Ovary (tissue), 10 donors: ENCODE measurements at places on chromosomes 2 and 18. TPM values are rescaled to one million over a fixed set of nuclear protein-coding genes. Genes with fewer than 3 reads are reported as not detected.

AGAP1 gene
- polyA plus RNA-seq, result 10.5 TPM

ARHGAP15 gene
- 10.0 TPM for polyA plus RNA-seq

KLHL41 gene
- 0.78 TPM for polyA plus RNA-seq

KIAA2012 gene
- 0.10 TPM for polyA plus RNA-seq

NOSTRIN gene
- 28.7 TPM for polyA plus RNA-seq

HOXD12 gene
- polyA plus RNA-seq, result not detected

TCF23 gene
- polyA plus RNA-seq, result 31.7 TPM

FAM124B gene
- 3.0 TPM for polyA plus RNA-seq

OSBPL6 gene
- 0.67 TPM for polyA plus RNA-seq

KCNE4 gene
- 7.5 TPM for polyA plus RNA-seq

PTPRM gene
- polyA plus RNA-seq, result 82.0 TPM

SCYGR7 gene
- polyA plus RNA-seq, result not detected

TDRD15 gene
- not detected for polyA plus RNA-seq

NEB gene
- 0.21 TPM for polyA plus RNA-seq

TRAK2 gene
- polyA plus RNA-seq, result 8.3 TPM

ICOS gene
- 0.40 TPM for polyA plus RNA-seq

GRCh38 chr2:190668892-190669291, 20.0 kb downstream of the NAB1 start:
- no peak for DNase-seq

GRCh38 chr18:63963615-63964256, 6.1 kb upstream of the SERPINB8 start:
- DNase-seq, result no peak

DNA sequence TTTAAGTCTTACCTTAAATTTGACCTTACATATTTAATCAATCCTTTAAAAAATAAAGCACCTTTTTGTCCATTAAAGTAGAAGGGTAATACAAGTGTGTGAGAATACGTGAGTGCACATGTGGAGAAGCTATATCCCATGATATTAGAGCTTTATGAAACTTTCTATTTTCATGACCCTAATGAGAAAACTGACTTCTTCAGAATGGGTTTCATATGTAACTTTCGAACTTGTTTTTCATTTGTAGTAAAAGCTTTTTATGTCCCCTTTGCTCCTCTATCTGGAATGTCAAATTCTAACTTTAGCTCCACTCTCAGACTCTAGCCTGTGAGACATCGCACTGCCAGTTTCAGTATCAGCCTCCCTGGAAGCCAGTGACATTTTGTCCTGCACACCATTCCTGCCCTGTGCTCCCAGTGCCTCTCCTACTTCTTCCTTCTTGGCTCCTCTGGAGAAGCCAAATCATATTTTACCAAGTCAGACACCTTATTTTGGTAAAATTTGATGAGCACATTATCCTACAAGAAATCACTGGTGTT, 42.0 kb downstream of the MAPRE2 start:
- DNase-seq, result no peak

DNA sequence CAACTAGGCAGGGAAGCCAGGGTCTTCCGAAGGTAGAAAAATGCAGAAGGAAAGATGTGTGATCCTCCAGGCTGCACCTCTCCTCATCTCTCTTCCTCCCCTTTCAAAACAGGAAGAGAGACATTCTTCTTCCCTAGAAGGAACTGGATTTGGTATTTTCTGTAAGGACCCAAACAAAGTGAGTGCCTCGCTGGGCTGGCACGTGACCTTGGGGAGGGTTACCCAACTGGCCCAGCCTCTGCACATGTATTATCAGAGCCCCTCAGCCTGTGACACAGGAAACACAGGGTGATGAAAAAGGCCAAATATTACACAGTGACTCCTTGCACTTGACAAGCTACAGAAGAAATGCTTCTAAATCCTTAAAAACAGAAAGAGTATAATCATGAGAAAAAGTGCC, 2.3 kb downstream of the HJURP start:
- DNase-seq, result no peak

- DNase-seq, result no peak
These were observed 42.0 kb upstream of the CREB1 start for GRCh38 chr2:207487650-207488311.

GRCh38 chr2:141058556-141058955, 1072.3 kb downstream of the LRP1B start:
- no peak for DNase-seq

DNA sequence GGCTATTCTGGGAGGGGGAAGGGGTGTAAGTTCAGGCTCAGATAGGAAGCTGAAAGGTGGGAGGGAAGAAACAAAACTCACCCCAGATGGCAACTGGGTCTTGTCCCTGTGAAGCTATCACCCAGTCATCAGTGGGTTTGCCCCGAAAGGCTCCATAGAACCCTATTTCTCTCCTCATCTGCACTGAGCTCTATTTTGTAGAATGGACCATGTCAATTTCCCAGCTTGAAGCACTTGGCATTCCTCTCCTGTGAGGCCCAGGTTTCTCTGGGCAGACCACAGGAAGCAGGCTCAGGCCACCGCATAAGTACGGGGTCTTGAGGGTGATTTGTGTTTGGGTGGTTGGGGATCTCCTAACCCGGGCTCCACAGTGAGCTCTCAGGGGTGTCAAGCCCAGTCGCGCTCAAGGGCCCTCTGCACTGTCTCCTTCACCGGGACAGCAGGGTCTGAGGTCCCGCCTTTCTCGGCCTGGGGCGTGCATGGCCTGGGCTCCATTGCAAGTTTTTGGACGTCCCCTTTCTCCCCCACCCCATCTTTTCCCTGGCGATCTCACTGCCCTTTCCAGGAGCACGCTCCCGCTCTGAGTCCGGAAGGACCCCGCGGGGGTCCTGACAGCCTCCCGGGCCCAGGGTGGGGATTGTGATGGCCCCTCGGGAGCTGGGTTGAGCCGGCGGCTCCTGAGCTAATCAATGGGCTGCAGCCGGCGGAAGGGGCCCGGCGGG, 27.3 kb upstream of the NOTO start:
- DNase-seq, result no peak

GRCh38 chr2:176292608-176293007, 23.4 kb downstream of the MTX2 start:
- DNase-seq, result no peak

- DNase-seq, result no peak
These were observed 107.1 kb downstream of the ABCA12 start for GRCh38 chr2:215031321-215031720.

- no peak for DNase-seq
These were observed 43.7 kb downstream of the TGIF1 start for GRCh38 chr18:3493501-3494244.

GRCh38 chr2:26617588-26618083, 23.5 kb downstream of the CIB4 start:
- DNase-seq, result no peak

GRCh38 chr2:171139860-171140259, 20.8 kb downstream of the TLK1 start:
- no peak for DNase-seq

DNA sequence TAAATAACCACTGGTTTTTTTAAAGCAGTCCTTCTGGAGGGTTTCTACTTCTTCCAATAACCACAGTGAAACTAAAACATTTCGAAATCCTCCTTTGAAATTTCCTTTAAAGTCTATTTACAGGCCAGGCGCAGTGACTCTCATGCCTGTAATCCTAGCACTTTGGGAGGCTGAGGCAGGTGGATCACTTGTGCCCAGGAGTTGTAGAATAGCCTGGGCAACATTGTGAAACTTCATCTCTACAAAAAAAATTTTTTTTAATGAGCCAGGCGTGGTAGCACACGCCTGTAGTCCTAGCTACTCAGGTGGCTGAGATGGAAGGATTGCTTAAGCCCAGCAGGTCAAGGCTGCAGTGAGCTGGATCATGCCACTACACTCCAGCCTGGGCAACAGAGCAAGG, 15.2 kb downstream of the KIDINS220 start:
- DNase-seq, result no peak

- no peak for DNase-seq
These were observed 7.7 kb upstream of the EHD3 start for GRCh38 chr2:31226266-31226665.

DNA sequence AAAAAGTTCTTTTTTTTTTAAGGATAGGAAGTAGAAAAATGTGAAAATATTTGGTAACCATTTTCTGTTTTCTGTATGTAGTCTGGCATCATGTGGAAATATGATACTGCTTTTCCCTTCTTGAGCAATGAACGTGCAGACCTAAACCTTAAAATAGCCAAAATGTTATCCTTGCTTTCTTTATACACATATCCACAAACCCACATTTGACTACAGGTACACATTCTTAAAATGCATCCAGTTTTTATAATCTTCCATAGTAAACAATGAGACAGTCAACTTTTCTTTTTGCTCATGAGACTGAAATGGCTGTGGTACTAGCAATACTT, 90.9 kb downstream of the OSBPL6 start:
- no peak for DNase-seq

DNA sequence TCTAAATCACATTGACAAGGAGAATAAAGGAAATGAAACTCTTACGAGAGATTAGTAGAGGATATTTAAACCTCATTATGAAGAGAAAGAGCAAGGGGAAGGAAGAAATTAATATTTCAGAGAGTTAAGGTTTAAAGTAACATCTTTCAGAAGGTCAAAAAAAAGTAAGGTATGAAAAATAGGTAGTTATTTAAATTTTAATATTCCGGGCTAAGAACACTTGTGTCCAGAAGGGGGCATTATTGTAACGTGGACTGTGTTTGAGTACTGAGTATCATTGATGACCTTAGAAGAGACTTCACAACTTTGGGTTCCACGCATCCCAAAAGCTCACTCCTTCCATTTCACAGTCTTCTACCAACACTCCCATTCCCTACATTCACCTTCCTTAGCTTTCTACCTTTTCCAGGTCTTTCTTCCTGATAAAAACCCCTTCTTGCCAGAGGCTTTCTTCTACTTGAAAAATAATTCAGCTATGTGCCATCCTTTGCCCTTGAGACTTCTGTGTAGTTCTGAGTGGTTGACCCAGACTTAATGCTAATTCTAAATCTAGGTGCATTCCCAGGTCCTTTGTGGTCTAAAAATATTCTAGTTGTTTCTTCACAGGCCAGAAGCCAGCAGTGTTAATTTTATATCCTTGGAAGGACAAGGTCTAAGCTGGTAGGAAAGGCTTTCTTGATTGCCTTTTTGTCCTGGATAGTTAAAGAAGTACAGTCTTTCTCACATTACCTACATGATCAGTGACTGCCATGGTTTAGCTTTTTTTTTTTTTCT, 16.5 kb downstream of the DYNC1I2 start:
- no peak for DNase-seq

DNA sequence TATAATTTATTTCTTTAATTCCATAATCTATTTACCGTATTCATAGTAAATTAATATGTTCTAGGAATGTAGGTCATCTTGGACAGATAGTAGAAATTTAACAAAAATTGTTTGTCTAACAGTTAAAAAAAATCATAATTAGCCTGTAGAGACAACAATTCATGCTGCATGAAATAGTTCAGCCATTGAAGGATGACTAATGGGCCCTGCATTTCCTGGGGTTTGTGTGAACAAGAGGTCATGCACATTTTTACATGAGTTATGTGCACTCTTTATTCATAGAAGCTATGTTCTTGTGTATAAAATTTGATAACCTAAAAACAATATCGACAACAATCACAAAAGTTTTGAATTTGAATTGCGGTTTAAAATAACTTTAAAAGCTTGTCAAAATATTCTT, 1663.6 kb downstream of the SUCLG1 start:
- no peak for DNase-seq

DNA sequence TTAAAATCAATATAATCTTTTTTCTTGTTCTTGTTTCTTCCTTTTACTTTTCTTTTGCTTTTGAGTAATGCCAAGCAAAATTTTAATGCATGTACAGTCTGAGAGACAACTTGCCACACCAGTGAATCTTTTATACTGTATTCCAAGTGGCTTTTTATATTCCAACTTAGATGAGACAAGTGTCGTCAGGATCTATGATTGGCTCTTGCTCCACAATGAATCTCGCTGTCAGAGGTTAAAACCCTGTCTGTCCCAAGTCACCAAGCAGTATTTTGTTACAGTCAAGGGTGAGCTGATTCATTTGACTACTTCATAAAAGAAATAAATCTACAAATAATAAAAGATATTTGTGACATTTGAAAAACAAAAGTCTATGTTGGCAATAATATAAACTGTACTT, at the start of gene MSTN:
Gene MSTN, minus strand, starts transcription at position 129 of the 400 bp plus-strand sequence. CDS start 133 bp downstream, outside the sequence.
- DNase-seq, result no peak

GRCh38 chr2:236754271-236754944, 184.8 kb downstream of the ACKR3 start:
- DNase-seq, result no peak

- DNase-seq, result no peak
These were observed 137.8 kb downstream of the LAMA3 start for GRCh38 chr18:23826850-23827620.

DNA sequence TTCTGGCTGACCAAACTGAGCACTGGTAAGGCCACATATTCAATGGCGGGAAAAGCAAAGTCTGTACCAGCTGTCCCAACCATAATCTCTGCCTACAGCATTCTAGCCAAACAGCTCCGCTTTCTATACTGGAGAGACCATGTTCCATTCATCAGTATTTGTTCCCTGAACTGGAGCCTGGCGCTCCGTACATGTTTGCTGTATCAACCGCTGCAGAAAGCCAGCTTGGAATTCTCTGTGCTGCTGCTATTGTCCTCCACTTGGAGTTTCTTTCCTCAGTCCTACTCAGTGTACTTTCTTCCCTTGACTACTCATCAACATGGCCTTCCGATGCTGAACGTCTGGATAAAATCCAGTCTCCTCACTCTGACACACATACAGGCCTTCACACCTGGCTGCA, 1.9 kb downstream of the COA5 start:
- DNase-seq, result no peak

GRCh38 chr2:54262015-54262765, 6.2 kb upstream of the TSPYL6 start:
- DNase-seq, result no peak

DNA sequence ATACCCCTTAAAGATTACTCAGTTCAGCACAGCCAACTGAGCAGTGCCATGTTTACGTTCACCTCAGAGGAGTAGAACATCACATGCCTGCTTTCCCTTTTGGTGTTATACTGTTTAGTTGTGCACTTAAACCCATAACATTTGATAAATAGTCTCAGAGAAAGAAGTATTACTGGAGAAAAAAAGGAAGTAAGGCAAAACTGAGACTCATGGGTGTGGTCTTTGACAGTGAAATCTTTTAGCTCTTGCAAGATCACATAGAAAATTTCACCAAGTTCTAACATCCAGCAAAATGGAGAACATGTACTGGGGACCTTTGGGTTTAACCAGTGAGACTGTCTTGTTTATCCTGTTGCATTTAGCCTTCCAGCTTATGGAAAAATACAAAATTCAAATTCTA, 5.6 kb downstream of the TANK start:
- DNase-seq, result no peak

GRCh38 chr2:215540658-215541057, 104.8 kb upstream of the FN1 start:
- no peak for DNase-seq

DNA sequence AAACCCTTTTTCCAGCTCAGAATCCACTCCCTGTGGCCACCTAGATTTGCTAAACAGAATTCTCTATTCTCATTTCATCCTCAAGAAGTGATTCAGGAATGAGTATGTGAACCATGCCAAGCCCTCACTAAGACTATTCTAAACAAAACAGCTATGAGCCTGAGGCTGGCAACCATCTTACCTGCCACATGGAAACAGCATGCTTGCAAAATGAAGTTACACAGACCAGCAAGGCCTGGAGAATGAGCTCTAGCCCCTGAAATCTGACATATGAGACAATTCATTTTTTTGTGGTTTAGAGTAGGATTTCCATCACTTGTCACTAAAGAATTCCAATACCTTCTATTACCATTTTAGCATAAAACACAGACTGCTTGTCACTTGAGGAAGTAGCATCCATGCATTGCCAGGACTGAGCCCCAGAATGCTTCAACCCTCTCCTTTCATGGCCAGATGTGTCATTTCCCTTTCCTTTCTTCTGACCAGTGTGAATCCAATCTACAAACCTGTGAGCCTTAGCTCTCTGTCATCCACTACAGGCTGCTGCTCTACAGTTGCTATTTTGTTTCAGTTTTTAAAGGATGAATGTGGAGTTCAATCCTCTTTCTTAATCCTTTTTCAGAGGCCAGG, 744.3 kb upstream of the ACVR2A start:
- DNase-seq, result no peak
